Cardiac muscle cell (in vitro differentiated cells and primary cell): ENCODE measurements at places on chromosomes 12 and 14. TPM values are rescaled to one million over a fixed set of nuclear protein-coding genes. Genes with fewer than 3 reads are reported as not detected.

The BMP4 gene
- 11.4 and 12.1 TPM in 2 replicates for polyA plus RNA-seq

The RNASE7 gene
- not detected in 2 replicates for polyA plus RNA-seq

The FOXN4 gene
- 0.15 and 0.84 TPM in 2 replicates for polyA plus RNA-seq

The PTPRR gene
- polyA plus RNA-seq = not detected in 2 replicates

The SMCO3 gene
- polyA plus RNA-seq = 0.16 and 0.22 TPM in 2 replicates

DNA sequence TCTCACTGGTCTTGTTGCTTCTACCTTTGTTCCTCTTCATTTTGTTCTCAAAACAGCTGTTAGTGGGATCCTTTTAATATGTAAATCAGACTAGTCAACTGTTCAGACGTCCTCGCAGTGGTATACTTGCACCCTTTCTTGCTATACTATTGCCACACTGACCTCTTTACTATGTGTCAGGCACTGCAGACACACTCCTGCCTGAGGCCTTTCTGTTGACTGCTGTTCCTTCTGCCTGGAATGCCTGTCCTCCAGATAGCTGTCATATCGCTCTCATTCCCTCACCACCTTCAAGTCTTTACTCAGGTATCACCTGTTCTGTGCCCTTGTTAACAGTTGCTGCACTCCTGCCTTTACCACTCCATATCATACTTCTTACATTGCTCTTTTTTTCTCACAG, 90.0 kb upstream of the TMEM263 start:
- DNase-seq = no peak

GRCh38 chr14:52706286-52706685, 714 bp upstream of the PSMC6 start:
- DNase-seq = no peak

GRCh38 chr14:104378698-104379113, 200.9 kb upstream of the C14orf180 start:
- DNase-seq = no peak

GRCh38 chr12:89203144-89203543, 149.2 kb downstream of the DUSP6 start:
- no peak for DNase-seq

DNA sequence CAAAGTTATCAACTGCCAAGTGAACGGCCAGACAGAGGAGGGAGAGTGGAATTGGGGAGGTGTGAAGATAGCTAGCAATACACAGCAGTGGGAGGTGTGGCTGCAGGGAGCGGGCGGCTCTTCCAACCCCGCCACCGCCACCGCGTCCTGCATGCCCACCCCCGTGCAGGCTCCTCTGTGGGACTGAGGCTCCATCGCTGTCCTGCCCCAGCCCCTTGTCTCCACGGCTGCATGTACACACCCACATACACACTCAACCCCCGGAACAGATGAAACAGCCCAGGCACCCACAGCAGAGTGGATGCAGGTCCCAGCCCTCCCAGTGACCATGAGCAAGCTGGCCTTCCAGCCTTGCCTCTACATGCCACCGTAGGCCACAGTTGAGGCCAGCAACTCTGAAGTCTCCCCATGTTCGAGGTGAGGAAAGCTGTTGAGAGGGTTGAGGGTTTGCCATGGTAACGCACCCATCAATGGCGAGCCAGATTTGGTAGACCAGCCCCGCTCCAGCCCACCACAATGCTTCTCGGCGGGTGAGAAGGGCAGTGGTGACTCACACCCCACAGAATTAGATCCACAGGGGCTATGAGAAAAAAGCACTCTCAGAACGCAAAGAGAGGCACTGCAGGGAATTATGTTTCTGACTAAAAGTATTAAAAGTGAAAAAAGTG, 39.3 kb downstream of the PITPNM2 start:
- DNase-seq = no peak

DNA sequence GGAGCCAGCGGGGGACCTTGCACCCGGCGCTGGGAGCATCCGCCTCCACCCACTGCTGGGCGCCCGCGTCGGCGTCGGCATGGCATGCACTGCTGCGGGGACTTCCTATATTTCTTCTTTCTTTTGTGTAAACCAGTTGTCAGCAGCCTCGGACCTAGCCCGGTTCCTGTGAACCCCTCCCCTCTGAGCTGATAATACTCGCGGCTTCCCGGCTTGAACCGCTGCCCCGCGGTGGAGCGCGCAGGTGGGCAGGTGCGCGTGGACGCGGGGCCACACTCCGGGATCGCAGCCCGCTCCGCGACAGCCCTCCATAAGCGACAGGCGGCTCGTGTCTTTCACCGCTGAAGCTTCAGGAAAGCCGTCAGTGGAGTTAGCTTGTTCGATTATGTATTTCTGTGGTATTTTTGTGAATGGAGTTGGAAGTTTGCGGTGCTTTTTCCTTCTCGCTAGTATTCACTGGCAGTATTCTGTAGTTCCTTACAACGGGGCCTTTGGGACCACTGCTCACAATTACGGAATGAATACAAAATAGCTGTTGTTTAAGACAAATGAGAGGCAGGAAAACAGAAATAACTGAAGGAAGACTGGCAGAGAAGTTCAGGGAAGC, 870 bp downstream of the BMAL2 start:
- no peak for DNase-seq

- no peak for DNase-seq
Measured at GRCh38 chr14:77478796-77479195, 19.8 kb downstream of the ISM2 start.

DNA sequence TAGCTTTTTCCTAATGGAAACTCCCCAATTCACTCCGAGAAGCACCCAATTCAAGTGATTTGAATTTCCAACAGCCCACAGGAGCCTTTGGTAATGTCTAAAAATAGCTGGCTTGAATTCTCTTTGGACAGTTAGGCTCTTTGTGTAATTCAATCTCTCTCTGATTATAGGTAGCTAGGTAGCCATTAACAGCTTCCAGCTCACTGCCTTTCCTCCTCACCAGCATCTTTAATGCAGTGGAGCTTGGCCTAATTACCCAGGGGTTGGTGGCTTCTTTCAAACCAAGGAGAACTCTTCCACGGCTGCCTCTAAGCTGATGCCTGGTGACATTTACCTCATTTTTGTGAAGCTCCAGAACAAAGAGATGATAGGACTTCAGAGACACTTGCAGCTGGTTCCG, 86.4 kb downstream of the WSCD2 start:
- no peak for DNase-seq

DNA sequence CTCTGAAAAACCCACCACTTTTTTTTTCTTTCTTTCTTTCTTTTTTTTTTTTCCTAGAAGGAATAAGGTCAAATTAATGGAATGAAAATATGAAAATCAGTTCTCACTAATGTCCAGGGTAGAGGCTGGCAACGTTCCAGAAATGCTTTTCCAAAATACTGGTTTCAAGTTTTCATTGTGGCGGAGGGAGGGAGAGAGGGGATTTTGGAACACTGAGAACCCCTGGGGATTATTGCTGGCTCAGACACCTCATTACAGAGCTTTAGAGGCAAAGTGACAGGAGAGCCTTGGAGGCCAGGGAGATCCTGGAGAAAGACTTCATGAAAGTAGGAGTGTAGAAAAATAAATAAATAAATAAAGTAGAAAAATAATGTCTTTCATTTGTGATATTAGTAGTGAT, 45.4 kb downstream of the ALX1 start:
- DNase-seq = no peak

GRCh38 chr12:75833268-75833667, 198.3 kb downstream of the PHLDA1 start:
- no peak for DNase-seq

GRCh38 chr14:92294506-92294905, 28.5 kb upstream of the SLC24A4 start:
- no peak for DNase-seq

GRCh38 chr14:61287196-61287595, 6.1 kb upstream of the TMEM30B start:
- DNase-seq = no peak

- no peak for DNase-seq
Measured at GRCh38 chr12:41293011-41293410, 104.9 kb downstream of the PDZRN4 start.

DNA sequence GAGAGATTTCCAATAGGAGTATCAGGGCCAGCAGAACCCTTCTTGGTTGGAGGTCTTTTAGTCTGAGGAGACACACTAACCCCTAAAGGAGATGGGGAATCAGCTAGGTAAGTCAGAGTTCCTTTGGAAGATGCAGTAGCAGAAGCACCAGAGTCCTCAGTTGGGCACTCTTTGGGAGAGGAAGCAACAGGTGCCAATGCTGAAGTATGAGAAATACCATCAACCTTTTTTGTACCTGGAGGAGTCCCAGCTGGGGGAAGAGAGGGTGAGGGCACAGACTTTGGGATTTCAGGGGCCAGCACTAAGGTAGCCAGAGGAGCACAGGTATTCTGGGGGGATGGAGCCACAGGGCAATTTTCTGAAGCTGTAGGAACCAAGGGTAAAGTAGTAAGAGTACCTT, 6.0 kb downstream of the NACA start:
- no peak for DNase-seq

DNA sequence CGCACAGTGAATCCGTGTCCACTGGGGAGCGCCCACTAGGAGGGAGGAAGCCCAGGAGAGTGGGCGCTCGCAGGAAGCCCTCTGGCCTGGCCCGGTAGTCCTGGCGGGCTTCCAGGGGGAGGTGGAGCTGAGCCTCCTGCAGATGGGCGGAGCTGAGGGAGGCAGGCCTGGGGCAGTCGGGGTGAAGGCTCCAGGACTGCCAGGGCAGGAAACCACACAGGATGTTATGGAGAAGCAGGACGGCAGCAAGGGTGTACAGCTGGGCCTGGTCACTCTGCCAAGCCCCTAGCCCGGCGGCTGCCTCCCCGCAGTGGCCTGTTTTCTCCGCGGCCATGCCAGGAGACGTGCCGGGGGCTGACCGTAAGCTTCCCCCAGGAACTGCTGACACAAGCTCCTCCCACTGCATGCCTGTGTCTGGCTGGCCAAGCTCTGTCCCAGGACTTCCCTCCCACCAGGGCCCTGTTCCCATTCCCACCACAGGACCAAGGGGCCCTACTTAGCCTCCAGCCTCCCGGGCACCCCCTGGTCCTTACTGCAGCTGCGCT, 143.4 kb upstream of the C14orf180 start:
- DNase-seq = peak; percentile 95

GRCh38 chr14:54637270-54638134, 70.6 kb downstream of the SAMD4A start:
- no peak for DNase-seq

GRCh38 chr12:116325336-116325664, 47.8 kb upstream of the MED13L start:
- DNase-seq = no peak

DNA sequence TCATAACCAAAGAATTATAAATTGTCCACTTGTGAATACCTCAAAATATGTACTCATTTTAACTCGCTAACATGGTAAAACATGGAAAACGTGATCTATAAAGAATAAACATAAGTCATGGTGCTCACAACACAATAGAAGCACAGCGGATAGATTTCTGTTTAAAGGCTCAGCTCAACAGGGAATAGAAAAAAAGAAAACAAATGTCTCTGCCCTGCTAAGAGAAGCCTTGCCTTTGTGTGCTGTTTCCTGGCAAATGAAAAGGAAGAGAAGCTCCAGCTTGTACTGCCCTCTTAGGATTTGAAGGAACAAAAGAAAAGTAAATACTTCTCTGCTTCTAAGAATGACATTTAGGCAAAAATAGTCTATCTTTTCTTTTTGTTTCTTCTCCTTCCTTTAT, 121.0 kb upstream of the KRR1 start:
- DNase-seq = no peak

DNA sequence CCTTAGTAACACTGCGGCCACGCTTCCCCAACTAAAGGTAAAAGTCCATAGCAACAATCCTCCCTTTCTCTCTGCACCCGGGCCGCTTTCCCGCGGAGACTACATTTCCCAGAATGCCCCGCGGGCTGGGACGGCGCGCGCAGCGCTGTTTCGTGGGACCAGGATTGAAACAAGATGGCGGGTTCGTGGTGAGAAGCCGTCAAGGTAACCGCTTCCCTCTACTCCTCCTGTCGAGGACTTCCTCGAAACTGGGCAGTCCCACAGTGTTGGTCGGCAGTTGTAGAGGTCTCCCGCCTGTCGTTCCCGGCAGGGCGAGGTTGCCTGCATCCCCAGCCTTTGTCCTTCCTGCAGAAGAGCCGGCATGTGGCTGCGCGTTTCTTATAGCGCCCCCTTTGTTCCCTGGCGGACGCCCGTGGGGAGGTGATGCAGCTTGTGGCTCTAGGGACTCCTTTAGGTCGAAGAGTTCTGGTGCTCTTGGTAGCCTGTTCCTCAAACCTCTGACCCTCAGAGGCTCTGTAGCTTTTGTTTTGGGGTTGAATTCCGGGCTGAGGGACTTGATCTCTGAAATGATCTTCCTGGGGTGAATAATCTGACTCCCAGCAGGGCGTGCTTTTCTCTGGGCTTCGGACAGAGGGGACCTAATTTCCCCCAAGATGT, at the start of gene MRPL42:
Gene MRPL42 (plus strand): TSS at position 164 of the 657 bp plus-strand sequence. CDS start 1,772 bp downstream, outside the sequence.
- DNase-seq = peak; percentile 91

- DNase-seq = no peak
Measured at GRCh38 chr12:109277899-109278762, 31.0 kb downstream of the FOXN4 start.

DNA sequence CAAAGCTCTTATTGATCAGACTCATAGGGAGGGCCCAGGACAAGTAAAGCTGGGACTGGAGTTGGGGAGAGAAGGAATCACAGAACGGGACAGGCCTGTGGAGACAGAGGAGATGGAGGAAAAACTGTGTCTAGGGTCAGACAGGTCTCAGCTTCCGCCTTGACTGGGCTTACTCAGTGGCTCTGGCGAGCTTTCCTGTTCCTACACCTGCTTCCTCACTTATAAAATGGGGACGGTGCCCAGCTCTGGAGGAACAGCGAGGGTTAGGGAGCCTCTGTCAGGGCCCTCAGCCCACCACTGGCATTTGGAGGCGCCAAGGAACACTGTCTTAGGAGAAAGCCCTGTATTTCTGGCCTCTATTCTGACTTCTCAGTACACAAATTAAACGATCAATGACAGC, 34.7 kb downstream of the SETD3 start:
- no peak for DNase-seq

GRCh38 chr12:57592551-57593165, 1.7 kb downstream of the PIP4K2C start:
- DNase-seq = no peak
